ENCODE measurements at places on chromosomes 1 and 21.
A peak's percentile ranks its signal among the peaks of the same experiment; 100 is the strongest.

DNA sequence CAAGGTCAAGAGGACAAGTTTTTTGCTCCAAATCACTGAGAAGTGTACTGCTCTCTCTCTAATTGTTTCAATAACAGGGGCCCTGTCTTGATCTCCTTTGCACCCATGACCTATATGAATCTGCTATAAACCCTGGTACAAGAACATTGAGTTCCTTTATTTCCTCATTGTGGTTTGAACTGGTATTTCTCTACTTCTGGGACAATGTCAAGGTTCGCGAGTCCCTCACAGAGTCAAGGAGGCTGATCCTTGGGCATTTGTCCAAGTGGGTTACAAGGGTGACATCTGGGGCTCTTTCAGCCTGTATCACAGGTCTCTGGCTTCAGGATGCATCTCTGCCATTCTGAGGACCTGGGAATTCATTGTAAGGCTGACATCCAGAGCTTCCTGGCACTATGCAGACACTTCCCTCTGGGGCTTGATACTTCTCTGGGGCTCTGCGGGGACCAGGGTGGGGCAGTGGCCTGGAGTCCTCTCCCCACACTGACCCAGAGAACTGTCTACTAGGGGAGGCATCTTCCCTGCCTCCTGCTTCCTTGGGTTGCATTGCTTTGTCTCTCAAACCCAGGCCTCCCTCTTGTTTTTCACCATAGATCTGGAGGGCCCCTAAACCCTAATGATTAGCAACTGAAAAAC lies 22.5 kb upstream of the ZNF648 start:
- no peak for DNase-seq

DNA sequence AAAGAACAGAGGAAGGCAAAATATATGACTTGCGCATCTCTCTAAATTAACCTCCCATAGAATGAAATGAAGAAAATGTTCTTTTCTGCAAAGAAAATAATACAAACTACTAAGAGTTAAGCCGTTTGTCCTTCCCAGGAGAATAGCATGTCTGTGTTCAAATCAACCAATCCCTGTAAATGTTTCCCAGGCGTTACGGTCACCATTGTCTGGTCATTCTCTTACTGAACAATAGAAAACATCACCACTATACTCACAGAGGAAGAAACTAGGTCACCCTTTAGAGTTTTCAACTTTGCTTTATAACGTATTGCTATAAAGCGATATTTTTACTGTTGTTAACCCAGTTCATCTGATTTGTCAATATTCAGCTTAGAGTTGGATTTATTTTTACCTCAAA lies 34.1 kb downstream of the COL11A1 start:
- DNase-seq = no peak

DNA sequence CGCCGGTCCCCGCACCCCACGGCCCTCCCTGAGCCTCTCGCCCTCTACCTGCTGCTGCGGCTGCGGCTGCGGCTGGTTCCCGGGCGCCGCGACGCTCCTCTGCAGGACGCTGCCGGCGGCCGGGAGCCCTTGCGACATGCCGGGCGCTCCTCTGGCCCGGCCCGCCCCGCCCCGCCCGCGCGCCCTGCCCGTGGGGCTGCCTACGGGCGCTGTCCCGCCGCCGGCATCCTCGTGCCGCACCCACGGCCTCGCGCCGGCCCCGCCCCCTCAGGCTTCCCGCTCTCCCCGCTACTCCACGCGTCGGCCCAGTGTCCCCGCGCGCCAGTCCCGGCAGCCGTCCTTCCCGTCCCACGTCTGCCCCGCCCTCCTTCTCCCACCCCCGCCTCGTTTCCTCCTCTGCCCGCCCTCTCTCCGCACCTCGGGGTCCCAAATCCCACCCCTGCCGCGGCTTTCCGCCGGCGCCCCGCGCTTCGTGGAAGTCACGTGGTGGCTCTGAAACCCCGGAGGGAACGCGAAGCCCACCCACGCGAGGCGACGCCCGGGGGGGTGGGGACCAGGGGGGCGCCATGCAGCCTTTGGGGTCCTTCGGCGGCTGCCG lies at the start of gene BATF3:
Gene BATF3, minus strand, starts transcription at position 216 of the 598 bp plus-strand sequence. Its CDS starts 78 bp downstream, at position 138.
- no peak for DNase-seq

DNA sequence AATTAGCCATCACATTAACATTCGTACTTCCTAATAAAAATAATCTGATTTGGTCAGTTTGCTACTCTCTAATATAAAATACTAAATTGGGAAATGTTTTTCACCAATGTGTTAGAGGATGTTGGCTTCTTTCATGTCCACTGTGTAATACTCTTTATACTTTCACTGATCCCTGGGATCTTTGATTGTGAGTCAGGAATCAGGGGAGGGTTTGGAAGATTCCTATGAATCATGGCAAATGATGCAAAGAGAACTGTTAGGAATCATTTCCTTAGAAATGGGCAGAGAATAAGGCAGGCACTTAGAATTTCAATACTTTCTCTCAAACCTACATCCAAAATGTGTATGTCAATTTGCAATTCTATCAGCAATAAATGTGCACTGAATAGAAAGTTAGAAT lies 31.0 kb downstream of the KRTAP24-1 start:
- no peak for DNase-seq

DNA sequence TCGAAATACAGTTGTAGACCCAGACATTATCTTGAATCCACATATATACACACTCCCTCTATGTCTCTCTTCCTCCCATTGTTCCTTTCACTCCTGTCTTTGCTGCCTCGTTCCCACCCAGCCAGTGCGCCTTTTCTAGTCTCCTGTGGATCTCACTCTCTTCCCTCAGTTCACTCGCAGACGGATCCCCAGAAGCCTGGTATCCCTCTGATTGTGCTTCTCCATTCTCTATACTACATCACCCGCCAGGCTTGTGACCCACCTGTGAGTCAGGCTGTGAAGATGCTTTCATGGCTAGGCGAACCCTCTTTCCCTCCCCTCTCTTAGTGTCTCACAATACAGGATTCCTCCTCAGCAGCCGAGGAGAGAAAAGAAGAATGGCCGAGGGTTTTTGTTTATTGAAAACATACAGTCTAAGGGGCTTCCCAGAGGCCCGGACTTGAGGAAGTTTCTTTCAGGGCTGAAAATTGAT lies 1.5 kb downstream of the HCN3 start:
- DNase-seq = no peak

GRCh38 chr1:87115891-87116290 lies 201.5 kb downstream of the HS2ST1 start:
- no peak for DNase-seq

- DNase-seq = peak; percentile 17
Observed at GRCh38 chr1:84271441-84272151, 29.9 kb upstream of the SAMD13 start.

DNA sequence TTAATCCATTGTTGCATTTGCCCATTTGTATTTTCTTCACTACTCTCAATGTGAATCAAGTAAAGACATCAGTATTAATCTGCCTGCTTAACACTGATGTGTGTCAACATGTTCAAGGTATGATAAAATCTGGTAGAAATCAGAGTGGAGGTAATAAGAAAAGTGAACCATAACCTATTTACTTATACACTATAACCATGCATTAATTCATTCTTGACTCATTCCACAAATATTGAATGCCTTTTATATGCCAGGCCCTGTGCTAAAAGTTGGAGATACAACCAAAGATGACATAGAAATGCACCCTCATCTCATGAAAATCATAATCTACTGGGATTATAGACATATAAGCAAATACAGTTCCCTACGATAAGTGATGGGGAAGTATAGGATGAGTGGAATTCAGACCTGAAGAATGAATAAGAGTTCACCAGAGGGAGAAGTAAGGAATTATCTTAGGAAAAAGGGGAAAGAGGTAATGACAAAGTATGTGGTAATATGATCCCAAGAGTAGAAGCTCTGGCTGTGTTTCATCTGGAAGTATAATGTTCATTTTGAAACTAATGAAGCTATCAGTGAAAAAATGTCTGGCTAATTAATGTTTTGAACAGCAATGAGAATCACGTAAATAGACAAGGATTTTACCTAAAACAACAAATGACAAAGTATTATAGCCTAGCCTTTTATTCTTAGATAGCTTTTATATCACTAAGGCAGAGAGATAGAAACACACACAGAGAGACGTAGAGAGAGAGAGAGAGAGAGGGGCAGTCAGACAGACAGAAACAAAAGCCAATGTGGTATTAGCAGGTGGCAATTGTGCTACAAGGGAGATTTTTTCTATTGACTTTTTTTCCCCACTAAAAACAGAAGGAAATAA lies 7.0 kb upstream of the RWDD3 start:
- no peak for DNase-seq

- no peak for DNase-seq
Observed at GRCh38 chr1:46176211-46176865, at the start of gene P3R3URF. Gene P3R3URF, minus strand, starts transcription at chr1:46176488. Its CDS starts 17 bp downstream, at chr1:46176471.

DNA sequence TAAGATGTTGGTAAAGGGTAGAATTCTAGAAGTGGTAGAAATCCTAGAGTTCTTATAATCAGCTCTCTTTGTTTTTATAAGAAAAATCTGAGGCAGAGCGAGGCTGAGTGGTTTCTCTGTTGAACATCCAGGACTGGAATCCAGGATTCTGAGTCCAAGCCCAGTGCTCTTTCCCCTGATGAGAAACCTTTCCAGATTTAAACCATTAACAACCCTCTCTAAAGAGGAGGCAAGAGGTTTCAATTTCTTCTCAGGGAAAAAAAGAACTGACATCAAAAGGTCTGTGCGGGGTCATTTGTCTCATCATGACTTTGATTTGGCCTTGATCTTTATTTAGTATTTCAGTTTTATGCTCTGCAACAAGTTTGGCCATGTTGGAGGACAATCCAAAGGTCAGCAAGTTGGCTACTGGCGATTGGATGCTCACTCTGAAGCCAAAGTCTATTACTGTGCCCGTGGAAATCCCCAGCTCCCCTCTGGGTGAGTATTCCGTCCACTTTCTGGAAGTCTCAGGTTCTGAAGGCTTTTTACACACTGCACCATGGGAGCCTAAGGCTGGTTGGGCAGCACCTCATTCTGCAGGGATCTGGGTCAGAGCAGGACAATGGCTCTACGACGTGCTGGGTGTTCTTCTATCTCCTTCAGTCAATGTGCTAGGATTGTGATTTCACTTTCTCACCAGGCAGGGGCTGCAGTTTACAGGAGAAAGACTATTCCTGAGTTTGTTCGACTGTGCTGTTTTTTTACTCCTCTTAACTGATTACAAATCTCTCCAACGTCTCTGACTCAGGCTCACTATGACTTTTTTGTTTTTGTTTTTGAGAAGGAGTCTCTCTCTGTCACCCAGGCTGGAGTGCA lies 18.9 kb upstream of the CCT8 start:
- no peak for DNase-seq

GRCh38 chr1:225809842-225810578 lies at the start of gene EPHX1:
Gene EPHX1, plus strand, starts transcription at chr1:225810124. Its CDS starts 18,606 bp downstream, at chr1:225828730.
- peak; percentile 77 for DNase-seq

- DNase-seq = no peak
Observed at GRCh38 chr1:100982793-100983192, 42.8 kb downstream of the DPH5 start.

GRCh38 chr1:170494369-170494768 lies 37.6 kb upstream of the GORAB start:
- no peak for DNase-seq

DNA sequence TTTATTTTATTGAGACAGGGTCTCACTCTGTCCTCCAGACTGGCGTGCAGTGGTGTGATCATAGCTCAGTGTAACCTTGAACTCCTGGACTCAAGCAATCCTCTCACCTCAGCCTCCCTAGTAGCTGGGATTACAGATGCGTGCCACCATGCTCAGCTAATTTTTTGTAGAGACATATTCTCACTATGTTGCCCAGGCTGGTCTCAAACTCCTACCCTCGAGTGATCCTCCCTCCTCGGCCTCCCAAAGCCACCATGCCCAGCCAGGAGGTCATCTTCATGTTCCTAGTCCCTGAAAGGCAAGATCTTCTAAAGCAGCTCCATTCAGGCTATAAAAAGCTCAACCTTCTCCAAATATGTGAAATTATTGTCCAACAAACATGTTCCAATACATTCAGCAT lies 53.9 kb downstream of the TOR1AIP2 start:
- no peak for DNase-seq

DNA sequence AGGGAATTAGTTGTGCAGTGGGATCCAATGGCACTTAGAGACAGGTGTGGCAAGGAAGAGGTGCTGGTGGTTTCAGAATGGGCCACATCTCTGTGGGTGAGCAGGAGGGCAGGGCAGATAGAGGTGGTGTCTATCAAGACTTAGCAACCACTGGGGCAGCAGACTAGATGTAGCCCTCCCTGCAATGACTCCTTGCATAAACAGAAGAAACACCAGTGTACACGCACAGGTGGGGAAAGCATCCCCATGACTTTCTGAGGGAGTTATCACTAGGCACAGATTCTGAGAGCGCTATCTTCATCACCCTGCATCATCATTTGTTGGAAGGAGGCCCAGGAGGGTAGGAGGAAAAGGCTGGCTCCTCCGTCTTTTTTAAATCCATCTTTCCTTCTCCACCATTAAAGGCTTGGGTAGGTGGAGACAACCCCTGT lies 58.4 kb downstream of the PLXNA2 start:
- no peak for DNase-seq

DNA sequence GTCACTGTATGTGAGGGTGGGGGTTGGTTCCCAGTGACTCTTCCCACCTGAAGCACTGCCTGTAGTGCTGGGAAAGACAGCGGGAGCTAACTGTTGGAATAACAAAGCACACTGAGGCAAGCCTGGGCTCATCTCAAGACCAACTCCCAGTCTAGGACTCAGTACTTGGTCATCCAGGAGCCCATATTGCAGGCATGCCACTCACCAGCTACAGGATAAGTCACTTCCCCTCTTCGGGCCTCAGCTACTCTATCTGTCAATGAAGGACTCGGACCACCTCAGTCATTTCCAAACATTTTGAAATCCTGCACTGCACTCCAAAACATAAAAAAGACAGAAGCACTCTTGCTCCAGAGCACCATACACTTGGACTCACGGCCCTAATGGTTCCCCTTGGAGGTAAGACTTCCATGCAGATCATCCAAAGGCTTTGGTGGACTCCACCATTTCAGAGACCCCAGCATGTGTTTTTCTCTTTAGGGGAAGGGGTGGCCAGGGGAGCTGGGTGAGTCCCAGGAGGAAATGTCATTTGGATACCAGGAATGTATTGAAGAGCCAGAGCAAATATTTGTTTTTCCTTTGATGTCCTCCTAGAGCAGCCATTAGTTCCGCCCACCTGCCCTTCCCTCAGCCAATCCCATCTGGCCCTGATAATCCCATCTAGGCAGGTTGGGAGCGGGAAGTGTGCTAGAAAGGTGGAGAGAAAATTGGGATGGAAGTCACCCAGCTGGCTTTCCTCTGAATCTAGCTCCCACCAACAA lies 3.1 kb downstream of the NUAK2 start:
- peak; percentile 92 for DNase-seq

DNA sequence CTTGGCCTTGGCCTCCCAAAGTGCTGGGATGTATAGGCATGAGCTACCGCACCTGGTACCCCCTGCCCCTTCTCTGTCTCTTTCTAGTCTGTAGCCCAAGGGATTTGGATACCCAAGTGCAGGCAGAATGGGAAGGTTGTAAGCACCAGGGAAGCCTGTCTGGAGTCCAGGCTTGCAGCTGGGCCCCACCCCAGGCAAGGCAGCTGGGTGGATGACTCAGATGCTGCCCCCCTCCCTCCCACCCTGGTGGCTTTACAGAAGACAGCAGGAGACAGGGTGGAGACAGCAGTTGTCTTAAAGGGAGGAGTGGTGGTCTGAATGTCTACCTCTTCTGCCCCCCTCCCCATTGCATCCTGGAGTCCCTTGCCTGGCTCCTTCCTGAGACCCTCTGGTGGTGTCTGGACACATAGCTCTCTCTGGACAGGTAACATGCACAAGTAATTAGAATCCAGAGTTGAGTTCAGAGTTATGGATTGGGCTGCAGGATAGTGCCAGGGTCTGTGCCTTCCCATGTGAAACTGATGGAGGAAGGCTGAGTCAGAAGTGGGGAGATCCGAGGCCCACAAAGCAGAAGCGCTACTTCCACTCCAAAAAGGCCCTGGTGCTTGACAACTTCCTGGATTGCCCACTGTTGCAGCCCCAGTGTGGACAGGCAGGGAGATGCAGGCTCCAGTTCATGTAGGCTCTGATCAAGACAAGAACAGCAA lies 5.1 kb downstream of the LMNA start:
- no peak for DNase-seq
